ENCODE measurements at places on chromosomes 6 and 20.

DNA sequence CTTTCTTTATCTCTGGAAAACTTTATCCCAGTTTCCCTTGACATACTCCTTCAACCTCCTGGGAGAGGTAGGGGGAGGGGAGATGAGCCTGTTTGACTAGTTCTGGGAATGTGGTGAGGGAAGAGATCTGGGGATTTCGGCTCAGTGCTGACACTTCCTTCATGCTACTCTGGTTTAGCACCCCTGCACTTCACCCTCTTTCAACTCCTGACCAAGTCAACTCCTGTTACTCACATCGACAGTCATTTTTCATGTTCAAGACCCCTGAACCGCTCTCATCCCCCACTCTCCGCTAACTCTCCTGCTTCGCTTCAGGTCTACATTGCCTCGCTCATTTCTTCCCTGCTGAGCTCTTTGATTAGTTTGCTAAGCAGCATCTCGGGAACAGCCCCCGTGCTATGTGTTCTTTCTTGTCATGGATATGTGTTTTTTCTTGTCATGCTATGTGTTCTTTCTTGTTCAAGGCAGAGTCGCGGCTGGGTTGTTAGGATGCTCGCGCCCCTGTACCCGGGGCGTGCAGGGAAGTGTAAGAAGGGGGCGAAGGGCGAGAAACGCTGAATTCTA, 16.6 kb upstream of the TRIM27 start:
- DNase-seq: no peak

GRCh38 chr6:23983735-23984134, 142.3 kb upstream of the NRSN1 start:
- DNase-seq: no peak

- DNase-seq: no peak
Measured at GRCh38 chr6:161244725-161245124, 29.1 kb downstream of the AGPAT4 start.

DNA sequence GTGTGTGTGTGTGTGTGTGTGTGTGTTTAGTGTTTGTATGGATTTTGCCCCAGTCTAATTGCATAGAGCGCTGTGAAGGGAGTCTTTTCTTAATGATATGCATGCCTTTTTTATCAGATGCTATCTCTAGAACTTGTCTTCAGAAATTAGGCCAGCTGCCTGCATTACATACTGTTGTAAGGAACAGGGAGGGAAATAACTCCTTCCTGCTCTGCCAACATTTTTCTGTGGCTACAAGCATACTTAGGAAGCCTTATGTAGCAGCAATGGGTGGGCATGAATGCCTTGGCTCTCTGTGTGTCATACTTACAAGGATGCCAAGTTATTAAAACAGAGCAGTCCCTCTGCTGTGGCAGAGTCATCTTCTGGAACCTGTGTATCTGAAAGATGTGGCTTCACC, 8.0 kb upstream of the COL21A1 start:
- DNase-seq: no peak

DNA sequence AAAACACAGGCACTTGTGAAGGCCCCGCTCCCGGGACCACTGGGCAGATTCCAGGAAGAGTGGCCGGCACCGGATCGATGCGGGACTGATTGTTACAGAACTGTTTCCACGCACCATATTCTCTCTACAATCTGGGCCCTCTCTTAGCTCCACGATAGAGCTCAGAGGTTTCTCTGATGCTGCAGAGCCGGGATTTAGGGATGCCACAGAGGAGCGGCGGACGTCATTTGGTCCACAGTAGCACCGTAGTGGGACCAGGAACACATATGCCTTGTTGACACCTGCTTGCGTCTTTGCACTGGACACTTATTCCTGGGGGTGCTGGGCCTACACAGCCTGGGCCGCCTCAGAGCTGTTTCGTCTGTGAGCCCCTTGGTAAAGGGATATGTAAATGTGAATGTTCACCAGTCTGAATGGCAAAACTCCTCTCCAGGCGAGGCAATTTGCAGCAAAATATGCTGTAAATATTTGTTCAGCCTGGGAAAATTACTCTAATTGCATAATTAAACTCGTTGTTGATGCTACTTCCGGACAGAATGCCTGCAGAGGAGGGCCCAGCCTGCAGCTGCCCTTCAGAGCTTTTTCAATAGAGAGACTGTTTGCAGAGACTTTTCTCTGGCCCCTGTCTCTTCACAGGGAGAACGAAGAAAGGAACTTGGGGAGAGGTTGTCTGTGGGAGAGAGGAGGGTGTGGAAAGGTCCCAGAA, 9.4 kb downstream of the PCK1 start:
- DNase-seq: no peak

GRCh38 chr6:143401636-143402370, 48.7 kb downstream of the ADAT2 start:
- DNase-seq: no peak

GRCh38 chr20:9109566-9109965, 40.7 kb downstream of the PLCB4 start:
- DNase-seq: no peak

- no peak for DNase-seq
Measured at GRCh38 chr6:155448668-155449449, 6.8 kb downstream of the NOX3 start.

GRCh38 chr6:161424421-161424820, 150.6 kb upstream of the AGPAT4 start:
- DNase-seq: no peak

DNA sequence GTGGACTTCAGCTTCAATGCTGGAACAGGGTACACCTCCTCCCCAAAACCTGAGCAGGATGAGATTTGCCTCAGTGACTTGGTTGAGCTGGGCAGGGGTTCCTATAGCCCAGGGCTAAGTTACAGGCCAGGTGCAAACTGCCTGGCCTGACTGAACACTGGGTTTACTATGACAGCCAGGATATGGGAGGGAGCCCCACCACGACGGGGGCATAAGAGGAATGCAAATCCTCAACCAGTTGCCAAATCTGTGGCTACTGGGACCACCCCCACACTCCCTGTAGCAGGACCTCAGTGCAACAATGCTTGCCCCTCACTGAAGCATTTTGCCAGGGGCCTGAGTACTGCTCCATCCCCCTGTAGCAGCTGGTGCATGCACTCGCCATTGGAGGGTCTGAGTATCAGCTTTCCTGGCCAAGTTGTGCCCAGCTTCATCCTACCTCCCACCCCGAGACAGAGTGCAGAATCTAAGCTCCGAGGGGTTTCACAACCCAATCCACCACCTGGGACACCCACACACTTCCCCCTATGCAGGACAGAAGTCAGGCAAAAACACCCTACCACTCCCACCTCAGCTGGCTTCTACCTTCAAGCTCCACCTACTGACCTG, 27.6 kb downstream of the TREML4 start:
- no peak for DNase-seq

DNA sequence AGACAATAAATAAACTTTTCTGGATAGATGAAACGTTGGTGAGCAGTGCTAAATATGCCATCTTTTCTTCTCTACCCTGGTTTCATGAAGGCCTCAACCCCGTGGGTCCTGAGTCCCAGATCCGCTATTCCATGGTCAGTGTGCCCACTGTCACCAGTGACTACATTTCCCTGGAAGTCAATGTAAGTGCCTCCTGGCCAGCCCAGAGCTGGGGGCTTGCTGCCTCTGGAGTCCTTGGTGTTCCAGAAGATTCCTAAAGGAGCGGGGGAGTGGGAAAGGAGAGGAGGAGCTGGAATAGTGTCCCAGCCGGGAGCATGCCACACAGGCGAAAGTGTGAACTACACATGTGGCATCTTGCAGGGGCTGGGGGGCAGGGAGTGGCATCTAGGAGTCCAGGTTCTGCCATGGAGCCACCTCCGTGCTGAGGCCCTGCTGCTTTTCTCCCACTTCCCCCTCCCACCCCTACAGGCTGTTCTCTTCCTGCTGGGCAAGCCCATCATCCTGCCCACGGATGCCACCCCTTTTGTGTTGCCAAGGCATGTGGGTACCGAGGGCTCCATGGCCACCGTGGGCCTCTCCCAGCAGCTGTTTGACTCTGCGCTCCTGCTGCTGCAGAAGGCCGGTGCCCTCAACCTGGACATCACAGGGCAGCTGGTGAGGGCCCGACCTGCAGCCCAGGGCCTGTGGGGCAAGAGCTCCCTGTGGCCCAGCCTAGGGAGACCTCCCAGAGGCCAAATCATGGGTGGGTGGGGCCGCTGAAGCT, 10.8 kb downstream of the BPIFB2 start:
- no peak for DNase-seq

DNA sequence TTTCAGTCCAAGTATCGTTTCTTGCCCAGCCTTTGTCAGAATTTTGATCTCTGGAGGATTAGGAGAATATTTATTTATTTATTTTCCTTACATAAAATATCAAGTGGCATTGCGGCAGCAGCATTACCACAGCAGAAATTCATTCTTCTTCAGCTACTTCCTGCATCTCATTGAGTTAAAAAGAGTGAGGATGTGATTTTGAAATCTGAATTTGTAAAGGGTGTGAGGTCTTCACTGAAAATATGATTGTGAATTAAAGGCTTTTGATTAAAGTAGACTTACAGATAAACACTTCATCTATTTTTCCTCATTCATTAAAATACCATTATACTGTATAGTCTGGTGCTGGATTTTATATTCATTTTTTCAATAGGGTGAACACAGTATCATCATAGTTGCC, 328.4 kb downstream of the PRL start:
- no peak for DNase-seq

DNA sequence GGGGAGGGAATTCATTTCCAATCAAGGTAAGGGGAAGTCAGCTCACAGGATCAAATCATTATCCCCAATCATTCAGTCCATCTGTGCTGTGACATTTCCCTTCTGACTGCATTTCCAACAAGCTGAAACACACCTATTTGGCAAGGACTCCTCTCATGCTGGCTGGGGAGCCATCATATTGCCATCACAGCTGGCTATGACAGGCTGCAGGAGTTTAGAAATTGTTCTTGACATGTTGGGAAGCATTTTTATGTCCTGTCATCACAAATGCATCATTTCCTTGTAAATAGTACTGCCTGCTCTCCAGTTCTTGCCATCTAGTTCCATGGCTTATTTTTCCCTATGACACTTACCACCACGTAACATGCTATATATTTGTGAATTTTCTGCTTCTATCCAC, 113.9 kb upstream of the TMEM170B start:
- DNase-seq: no peak

DNA sequence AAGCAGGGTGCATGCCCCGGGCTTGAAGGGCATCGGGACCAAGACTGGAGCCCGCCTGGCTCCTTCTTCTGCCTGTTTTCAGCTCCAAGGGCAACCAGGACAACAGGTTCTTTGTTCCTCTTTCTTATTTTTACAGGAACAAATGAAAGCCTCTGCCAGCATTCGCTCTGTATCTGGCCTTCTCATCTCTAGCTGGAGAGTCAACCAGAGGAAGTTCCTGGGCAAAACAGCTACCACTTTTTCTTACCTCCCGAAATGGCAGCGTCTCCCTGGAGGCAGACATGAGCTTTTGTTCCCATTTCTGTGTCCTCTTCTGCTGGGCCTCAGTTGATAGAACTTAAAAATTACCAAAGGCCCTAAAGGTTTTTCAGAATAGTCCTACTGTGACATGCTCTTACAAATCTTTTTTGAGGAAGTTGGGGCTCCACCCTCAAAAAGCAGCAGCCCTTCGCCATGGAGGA, 74.1 kb upstream of the NAA20 start:
- no peak for DNase-seq

DNA sequence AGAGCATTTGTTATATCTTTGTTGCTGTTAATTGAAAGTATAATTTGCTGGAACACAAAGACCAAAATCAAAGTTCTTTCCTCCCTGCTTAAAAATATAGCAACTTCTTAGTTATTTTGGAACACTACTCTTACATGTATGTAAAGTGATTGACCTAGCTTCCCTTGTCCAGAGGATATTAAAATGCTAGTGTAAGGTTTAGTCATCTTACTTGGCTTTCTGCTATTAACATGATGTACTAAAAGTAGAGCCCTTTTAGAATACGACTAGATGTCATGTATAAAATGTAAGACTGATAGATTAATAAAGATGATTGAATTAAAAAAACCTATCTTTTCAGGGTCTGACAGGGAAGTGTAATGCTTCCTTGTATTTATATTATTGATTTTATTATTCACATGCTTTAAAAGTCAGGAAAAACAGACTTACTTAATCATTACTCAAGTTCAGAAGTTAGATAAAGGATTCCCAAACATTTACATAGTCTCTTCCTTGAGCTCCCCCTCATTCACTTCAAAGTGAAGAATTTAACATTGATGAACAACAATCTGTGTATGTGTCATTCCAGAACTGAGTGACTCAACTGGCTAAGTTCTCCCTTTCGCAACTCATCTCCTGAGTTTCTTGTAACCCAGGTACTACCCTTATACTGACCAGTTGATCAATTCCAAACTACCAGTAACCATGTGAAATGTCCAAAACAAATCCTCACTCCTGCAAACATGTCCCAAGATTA, 50.9 kb downstream of the BTBD9 start:
- no peak for DNase-seq

DNA sequence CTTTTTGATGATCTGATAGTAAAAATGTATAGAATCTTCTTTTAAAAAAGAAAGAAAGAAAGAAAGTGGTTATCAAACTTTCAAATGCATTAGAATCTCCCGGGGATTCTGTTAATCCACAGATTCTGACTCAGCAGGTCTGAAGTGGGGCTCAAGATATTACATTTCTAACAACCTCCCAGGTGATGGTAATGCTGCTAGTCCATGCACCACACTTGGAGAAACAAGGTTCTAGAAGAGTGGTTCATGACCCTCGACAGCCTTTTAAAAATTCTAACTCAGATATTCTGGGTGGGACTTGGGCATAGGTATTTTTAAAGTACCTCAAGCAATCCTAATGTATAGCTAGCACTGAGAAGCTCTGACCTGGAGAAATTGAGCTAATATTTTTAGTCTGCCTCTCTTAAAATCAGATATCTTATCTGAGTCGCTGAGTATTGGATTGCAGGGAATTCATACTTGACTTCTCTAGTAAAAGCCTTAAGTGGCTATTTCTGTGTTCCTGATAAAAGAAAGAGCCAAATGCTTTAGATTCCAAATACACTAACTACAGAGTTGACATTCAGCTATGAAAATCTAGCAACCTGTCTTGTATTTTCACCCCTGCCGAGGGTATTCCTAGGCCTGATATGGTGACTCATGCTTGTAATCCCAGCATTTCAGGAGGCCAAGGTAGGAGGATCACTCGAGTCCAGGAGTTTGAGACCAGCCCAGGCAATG, 252.4 kb downstream of the PHACTR1 start:
- DNase-seq: no peak
